ENCODE measurements at places on chromosomes 6 and 20.

- DNase-seq = no peak
These were observed 465.2 kb downstream of the PHF3 start for GRCh38 chr6:64100702-64101303.

DNA sequence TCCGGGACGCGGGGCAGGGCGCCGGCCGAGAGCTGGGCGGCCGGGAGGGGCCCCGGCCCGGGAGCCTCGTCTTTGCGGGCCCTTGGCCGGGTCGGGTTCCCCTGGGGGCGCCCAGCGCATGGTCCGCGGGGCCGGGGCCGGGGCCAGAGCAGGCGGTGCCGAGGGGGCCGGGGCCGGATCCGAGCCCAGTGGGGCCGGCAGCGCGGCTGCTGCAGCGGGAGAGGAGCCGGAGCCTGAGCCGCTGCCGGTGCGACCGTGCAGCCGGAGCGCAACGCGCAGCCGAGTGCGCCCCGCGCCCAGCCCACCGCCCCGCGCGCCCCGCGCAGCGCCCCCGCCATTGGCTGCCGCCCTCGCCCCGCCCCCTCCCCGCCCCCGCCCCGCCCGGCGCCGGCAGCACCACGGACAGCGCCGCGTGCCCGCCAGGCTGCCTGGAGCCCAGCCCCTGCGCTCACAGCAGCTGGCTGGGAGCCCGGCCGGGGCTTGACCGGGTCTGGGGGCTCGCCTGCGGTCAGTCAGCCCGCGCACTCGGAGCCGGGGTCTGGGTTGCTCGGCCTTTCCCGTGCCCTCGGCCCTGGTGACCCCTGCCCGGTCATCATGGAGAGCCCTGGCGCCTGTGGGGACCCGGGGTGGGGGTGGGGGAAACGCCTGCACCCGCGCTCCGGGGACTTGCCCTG lies at the start of gene HRH3:
Gene HRH3, minus strand, starts transcription at position 287 of the 674 bp plus-strand sequence. CDS start 308 bp downstream, outside the sequence.
- DNase-seq = peak; percentile 49

GRCh38 chr6:444653-445275 lies 53.2 kb downstream of the IRF4 start:
- DNase-seq = no peak

DNA sequence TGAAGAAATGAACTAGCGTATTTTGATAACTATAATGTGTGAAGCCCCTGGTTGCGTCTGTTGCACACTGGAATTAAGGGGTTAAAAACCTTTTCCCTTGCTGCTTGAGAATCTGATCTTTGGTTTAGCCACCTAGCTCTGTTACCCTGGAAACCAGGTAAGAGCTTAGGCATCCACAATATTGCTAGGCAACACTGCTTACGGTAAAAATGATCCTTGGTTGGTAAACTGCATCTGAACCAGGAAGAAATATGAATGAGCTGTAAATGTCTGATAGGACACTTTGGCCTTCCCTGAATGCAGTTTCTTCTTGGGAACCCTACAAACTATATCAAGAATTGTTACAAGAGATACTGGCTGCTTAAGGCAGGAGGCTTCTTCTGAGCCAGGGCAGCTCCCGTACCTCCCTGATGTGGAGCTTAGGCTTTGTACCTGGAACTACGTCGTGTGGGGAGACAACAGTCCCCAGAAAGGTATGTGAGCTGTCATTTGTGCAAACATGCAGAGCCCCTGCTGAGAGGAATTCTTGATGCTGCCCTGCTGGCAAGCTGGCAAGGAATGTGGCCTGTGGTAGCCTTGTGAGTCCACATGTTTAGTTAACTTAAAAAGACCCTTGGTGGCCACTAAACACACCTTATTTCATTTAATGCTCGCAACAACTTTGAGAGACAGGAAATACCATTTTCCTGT lies 18.4 kb downstream of the UBE3D start:
- DNase-seq = no peak

DNA sequence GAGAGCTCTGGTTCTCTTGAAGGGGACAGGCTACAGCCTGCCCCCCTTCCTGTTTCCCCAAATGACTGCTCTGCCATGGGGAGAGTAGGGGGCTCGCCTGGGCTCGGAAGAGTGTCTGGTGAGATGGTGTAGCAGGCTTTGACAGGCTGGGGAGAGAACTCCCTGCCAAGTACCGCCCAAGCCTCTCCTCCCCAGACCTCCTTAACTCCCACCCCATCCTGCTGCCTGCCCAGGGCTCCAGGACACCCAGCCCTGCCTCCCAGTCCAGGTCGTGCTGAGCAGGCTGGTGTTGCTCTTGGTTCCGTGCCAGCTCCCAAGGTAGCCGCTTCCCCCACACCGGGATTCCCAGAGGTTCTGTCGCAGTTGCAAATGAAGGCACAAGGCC lies 9.8 kb downstream of the VEGFA start:
- no peak for DNase-seq

DNA sequence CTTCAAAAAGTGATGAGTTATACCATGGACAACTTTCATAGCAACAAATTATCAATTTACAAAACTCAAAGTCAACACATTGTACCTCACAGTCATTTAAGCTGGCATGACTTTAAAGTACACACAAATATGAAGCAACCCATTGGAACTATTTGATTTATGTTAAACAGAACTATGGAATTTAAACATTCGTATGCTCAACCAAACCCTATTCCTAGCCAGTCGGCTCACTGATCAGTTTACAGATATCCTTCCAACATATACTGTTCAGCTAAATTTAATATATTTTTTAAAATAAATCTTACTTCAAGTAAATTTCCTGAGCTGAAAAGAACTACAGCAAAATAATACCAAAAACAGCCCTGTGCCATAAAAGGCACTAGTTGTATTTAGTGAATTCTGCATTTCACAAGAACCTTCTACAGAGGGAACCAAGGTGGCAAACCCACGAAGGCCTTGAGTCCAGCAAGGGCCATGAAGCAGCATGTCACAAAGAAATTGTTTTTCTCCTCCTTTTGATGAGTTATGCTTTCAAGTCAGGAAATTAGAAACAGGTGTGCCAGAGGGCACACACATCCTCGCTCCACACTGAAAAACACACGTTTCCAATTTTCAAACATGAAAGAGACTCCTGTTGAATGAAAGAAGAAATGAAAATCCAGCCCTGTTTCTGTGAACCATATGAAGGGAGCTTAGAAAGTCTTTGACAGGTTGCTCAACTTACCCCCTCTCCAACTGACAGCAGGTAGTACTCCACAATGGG lies 122.8 kb downstream of the TASP1 start:
- no peak for DNase-seq

DNA sequence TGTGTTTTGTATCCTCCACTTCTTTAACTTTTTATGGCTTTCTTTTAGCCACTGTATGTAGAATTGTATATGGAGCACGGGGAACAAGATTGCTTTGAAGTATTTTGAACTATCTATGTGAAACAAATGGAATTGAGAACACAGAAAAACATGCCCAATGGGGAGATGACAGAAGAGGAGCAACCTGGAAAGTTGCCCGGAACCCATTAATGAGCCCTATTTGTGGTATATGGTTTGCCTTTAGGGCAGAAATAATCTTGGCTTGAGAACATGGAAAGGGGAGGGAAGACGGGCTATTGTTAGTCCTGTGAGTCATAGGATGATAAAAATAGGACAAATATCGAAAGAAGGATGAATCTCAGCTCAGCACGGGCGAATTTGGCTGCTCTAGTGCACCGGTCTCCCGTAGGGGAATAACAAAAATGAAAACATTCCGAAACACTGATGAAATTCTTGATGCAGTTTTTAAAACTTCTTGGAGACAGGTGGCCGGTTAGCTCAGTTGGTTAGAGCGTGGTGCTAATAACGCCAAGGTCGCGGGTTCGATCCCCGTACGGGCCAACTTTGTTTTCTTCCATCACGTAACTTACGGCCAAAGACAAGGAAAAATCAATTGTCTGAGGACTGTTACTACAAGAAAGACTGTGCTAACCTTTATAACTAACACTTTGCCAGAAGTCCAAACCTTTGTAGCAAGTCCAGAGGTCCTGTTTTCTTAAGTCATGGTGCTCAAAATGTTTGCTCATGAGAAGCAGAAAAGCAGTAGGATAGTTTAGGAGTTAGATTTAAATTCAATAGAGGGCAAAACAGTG lies 15.7 kb downstream of the HMGN4 start:
- peak; percentile 85 for DNase-seq

DNA sequence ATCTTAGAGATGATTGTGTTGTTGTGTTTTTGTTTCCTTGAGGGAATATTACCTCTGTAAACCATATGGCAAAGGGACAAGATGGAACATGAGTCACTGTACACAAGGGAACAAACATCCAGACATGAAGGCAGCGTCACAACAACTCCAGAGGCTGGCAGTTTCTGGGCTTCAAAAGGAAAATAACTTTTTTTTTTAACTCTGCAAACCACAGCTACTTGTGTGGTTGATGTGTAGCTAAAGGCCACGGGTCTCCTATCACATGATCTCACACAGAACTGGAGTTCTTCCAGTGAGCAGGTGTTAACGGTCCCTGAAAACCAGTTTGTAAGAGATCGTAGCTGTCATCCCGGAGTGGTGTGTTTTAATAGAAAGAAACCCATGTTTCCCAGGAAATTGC lies 33.2 kb upstream of the HBS1L start:
- DNase-seq = no peak

- no peak for DNase-seq
These were observed 144.1 kb upstream of the KCNK16 start for GRCh38 chr6:39466631-39467030.
